ENCODE measurements at places on chromosomes 11 and 22. TPM values are rescaled to one million over a fixed set of nuclear protein-coding genes. Genes with fewer than 3 reads are reported as not detected.

- H3K36me3 ChIP-seq: no peaks in the 10 kb centered on the region
- H3K4me1 ChIP-seq: no peaks in the 10 kb centered on the region
- H3K27me3 ChIP-seq: no peaks in the 10 kb centered on the region
Observed at GRCh38 chr11:13347901-13348300, 70.3 kb downstream of the BMAL1 start.

DNA sequence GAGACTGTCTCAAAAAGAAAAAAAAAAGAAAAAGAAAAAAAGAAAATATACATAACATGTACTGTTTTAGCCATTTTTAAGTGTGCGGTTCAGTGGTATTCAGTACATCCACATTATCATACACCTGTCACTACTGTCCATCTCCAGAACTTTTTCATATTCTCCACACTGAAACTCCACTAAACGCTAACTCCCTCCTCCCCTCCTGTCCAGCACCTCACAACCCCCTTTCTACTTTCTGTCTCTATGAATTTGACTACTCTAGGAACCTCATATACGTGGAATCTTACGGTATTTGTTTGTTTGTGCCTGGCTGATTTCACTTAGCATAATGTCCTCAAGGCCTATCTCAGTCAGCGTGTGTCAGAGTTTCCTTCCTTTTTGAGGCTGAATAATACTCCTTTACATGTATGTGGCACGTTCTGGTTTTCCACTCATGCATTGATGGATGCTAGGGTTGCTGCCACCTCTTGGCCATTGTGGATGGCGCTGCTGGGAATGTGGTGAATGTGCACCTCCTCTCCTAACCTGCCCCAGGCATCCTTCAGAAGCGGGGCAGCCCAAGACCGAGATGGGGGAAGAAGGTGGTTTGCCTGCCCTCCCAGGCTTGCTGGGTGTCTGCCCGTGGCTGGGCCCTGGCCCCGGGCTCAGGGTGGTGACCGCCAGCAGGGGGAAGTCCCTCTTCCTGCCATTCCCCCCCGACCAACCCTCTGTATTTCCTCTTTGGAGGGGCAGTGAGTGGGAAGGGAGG, 60.5 kb downstream of the BCR start:
- no peak overlapping the region for H3K4me3 ChIP-seq
- no peaks in the 10 kb centered on the region for H3K27me3 ChIP-seq
- no peak for DNase-seq
- H3K4me1 ChIP-seq: peaks cover 58% of the 10 kb centered on the region
- peaks cover 8% of the 10 kb centered on the region for H3K36me3 ChIP-seq

DNA sequence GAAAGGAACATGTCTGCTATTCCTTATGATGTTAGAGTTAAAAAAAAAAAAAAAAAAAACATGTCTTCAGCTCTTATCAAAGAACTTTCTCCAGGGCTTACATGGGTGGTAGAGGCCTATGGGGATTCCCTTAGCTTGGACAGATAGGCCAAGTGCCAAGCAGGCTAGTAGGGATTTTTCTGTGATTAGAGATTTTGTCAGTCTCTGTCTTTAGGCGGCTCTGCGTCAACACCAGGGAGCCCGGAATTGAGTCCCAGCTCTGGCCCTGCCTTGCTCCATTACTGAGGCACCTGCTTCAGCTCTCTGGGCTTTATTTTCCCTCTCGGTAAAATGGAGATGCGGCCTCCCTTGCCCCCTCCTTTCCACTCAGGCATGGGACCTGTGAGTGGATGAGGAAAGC, 13.1 kb downstream of the CRY2 start:
- peak overlapping the region; percentile 88 for H3K27ac ChIP-seq
- H3K4me3 ChIP-seq: no peak overlapping the region
- no peaks in the 10 kb centered on the region for H3K27me3 ChIP-seq
- DNase-seq: no peak
- peaks cover 73% of the 10 kb centered on the region for H3K36me3 ChIP-seq

GRCh38 chr11:69403556-69404215, 77.8 kb upstream of the LINC01488 start:
- peaks cover 9% of the 10 kb centered on the region for H3K4me1 ChIP-seq
- no peak overlapping the region for H3K4me3 ChIP-seq
- no peaks in the 10 kb centered on the region for H3K36me3 ChIP-seq
- DNase-seq: no peak
- H3K27ac ChIP-seq: no peak overlapping the region

PACSIN3 gene
- 25.3 TPM for total RNA-seq

OR52L1 gene
- total RNA-seq: not detected
